ENCODE measurements at places on chromosomes 11 and 22.

DNA sequence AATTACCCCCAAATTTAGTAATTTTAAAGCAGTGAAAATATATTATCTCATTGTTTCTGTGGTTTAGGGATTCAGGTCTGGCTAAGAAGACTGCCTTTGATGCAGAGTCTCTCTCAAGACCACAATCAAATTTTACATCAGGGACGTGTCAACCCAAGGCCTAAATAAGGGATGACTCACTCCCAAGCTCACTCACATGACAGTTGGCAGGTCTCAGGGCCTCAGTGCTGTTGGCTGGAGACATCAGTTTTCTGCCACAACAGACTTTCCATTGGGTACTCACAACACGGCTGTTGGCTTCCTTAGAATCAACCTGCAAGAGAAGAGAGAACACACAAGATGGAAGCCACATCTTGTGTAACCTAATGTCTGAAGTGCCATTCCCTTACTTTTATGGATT is 377.3 kb downstream of the FAM181B start:
- peak; percentile 0 for DNase-seq

- DNase-seq = no peak
Measured at GRCh38 chr11:32729976-32730375, 64.5 kb downstream of the CCDC73 start.

- DNase-seq = no peak
Measured at GRCh38 chr11:75615751-75616150, 53.1 kb downstream of the MAP6 start.

DNA sequence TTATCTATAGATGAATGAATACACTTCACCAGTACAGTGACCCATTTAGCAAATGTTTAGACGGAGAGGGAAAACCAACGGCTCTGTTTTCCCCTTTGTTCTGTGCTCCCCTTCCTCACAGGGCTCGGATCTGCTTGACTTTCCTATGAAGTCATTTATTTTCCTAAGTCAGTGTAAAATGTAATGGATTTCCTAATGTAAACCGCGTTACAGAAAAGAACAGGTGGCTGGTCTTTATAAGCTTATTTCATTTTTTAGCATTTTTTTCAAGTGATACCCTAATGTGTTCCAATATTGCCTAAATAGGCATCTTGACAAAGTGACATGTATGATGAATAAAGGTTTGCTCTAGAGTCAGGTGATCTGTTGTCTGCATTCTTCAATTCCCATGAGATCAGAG is 207.5 kb downstream of the PGR start:
- no peak for DNase-seq

DNA sequence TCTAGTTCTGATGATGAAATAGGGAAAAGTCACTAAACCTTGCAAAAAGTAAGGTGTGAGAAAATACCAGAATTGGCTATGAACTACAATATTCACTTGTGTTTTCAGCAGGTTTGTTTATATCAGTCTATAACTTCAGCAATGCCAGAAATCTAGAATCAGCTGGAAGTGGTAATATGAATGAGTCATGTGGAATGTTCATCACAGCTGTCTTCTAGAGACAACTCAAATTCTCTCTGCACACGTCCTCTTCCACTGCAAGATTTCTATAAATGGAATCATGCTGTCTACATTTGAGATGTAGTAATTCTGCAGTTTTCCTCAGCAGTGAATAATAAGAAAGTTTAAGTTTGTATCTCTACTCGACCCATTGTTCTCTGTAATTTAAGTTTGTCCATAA is 89.9 kb downstream of the OR4A15 start:
- peak; percentile 0 for DNase-seq

- DNase-seq = peak; percentile 90
Measured at GRCh38 chr11:63710476-63711217, 29.3 kb downstream of the RTN3 start.

DNA sequence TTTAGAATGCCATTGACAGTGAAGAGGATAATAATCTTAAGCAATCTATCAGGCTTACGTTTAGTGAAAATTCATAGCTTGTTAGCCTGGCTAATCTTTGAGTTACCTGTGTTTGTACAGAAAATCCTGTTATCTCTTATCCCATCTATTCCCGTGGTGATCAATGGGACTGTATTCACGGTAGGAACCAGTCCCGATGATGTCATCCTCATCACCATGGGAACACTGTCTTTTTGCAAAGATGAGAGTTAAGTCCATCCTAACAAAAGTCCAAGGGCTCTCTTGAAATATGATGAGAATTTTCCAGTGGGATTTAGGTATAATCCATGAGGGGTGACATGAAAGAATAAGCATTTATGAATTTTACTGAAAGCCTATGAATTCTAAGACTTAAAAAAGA is 762.2 kb downstream of the ETS1 start:
- DNase-seq = no peak

GRCh38 chr11:64656862-64657261 is 65.8 kb downstream of the SLC22A12 start:
- DNase-seq = no peak

GRCh38 chr11:120898568-120898967 is 125.3 kb upstream of the TBCEL start:
- no peak for DNase-seq

- DNase-seq = no peak
Measured at GRCh38 chr11:94747601-94748041, 20.5 kb upstream of the AMOTL1 start.

DNA sequence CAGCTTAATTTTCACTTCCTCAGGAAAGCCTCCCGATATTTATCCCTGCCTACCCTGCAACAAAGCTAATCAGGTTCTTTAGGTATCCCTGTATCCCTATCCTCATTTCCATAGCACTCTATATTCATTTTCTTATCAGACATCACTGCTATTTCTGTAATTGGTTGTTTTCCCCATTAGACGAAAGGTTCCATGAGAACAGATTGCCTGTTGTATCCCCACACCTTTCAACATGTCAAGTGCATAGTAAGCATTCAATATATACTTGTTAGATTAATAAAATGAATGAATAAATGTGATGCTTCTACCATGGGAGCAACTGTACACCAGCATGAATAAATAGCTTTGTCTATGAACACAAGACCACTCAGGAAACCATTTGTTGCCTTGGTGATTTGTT is 499.8 kb downstream of the DLG2 start:
- no peak for DNase-seq

DNA sequence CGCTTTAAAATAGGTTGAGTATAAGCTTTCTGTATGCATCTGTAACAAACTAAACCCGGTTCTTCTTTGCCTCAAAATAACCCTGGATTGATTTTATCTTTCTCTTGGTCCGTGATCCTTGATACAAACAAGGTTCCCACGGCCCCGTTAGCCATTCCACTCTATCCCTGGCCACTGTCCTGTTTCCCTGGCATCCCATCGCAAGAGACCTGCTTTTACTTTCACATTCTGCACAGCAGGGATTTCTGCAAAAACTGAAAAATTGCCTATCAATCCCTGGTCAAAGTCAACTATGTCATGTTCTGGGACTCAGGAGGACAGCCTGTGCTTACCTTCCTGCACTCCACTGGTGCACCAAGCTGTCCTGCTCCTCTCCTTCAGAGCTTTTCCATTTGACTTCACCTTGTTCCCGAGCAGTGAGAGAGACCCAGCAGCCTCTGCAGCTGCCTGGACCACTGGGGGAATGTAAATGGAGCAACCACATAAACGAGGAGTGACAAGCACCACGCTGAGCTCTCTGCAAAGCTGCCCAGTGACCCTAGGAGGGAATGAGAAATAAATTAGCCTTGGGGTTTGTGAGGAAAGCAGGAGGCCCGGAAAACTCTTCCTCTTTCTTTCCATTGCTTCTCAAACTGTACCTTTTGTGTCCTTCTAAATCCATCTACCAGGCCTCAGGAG is 175.9 kb downstream of the NTM start:
- no peak for DNase-seq

GRCh38 chr11:115134926-115135325 is 369.3 kb downstream of the CADM1 start:
- no peak for DNase-seq

GRCh38 chr11:117005758-117006157 is 92.5 kb downstream of the SIK3 start:
- no peak for DNase-seq

GRCh38 chr11:92384802-92385201 is 160.2 kb downstream of the FAT3 start:
- no peak for DNase-seq

GRCh38 chr11:81224396-81224795 is 1509.3 kb downstream of the FAM181B start:
- DNase-seq = peak; percentile 78

DNA sequence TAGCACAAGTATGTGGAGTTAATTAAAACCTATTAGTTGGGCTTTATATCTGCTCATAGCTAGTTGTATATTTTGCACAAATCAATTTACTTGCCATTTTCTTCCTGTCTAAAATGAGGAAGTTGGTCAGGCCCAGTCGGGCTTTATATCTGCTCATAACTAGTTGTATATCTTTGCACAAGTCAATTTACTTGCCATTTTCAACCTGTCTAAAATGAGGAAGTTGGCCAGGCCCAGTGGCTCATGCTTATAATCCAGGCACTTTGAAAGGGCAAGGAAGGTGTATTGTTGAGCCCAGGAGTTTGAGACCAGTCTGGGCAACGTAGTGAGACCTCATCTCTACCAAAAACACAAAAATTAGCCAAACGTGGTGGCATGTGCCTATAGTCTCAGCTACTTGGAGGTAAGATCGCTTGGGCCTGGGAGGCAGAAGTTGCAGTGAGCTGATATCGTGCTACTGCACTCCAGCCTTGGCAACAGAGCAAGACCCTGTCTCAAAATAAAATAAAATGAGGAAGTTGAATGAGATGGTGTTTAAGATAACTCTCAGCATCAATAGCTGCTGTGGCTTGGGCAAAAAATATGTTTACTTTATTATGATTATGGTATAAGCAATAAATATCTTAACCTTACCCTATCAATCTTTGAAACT is 1558.6 kb upstream of the RAG2 start:
- no peak for DNase-seq

- DNase-seq = no peak
Measured at GRCh38 chr11:30868626-30869081, 282.5 kb upstream of the MPPED2 start.

DNA sequence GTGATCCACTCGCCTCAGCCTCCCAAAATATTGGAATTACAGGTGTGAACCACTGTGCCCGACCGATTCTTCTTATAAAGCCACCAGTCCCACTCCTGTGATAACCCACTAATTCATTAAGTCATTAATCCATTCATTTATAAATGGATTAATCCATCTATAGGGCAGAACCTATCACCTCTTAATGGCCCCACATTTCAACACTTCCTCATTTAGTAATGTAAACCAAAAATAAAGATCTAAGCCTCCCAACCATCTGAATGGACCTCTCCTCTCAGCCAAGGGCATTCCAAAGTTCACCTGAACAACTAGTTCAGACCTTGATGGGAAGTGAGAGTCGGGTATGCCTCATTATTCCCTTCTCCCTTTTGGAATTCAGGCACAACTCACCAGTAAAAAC is 9.9 kb upstream of the MRPL11 start:
- no peak for DNase-seq

DNA sequence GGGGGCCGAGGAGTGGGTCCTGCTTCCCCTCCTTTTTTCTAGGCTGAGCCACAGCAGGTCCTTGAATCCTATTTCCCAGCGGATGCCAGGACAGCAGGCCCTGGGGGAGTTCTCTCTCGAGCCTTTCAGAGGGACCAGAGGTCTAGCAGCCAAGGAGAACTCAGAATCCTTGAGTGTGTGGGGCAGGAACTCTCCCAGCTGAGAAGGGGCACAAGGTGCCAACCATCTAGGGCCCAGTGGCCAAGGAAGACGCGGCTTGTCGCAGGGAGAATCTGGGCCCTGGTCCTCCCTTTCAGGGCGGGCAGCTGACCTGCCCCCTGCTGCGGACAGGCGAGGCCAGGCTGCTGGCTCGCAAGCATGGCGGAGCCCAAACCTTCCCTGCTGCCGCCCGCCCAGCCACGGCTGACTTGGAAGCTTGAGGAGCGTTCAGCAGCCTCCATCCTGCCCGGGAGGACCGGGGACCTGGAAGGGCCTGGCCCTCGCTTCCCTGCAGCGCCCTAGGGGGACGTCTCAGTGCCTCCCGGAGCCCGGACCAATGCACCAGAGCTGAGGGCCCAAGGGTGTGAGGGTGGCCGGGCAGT is 972 bp upstream of the TSSC4 start:
- DNase-seq = peak; percentile 42

DNA sequence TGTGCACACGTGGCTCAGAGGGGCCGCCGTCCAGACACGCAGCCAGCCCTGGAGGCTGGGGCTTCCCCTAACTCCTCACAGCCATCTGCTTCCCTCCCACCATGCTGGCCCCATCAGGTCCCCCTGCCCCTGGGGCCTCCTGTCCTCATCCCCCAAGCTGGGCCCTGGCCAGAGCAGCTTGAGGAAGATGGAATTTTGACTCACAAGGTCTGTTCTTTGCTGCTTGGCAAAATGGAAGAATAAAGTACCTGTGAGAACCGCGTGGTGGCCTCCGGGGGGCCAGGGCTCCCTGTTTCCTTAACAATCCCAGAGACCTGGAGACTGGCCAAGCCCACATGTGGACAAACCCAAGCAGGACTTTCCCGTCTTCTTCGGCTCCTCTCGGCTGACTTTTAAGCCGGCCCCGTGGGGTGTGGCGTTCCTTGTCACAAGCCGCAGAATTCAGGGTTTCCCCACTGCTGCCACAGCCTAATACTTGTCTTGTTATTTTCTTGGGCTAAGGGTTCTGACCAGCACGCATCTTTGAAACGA is 872.8 kb downstream of the BRD1 start:
- DNase-seq = no peak
